CD4-positive, alpha-beta T cell (primary cell): ENCODE measurements at places on chromosomes 6 and 20.

DNA sequence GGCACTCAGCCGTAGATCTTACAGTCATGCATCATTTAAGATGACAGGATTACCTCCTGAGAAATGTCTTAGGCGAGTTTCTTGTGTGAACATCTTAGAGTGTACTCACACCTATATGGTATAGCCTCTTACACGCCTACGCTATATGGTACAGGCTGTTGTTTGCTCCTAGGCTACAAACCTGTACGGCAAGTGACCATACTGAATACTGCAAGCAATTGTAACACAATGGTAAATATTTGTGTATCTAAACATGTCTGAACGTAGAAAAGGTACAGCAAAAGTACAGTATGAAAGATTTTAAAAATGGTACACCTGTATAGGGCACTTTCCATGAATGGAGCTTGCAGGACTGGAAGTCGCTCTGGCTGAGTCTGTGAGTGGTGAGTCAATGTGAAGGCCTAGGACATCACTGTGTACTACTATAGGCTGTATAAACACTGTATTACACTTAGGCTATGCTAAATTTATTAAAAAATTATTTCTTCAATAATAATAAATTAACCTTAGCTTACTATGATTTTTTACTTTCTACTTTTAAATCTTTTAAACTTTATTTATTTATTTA lies 541 bp upstream of the IL20RA start:
- no peak for DNase-seq

DNA sequence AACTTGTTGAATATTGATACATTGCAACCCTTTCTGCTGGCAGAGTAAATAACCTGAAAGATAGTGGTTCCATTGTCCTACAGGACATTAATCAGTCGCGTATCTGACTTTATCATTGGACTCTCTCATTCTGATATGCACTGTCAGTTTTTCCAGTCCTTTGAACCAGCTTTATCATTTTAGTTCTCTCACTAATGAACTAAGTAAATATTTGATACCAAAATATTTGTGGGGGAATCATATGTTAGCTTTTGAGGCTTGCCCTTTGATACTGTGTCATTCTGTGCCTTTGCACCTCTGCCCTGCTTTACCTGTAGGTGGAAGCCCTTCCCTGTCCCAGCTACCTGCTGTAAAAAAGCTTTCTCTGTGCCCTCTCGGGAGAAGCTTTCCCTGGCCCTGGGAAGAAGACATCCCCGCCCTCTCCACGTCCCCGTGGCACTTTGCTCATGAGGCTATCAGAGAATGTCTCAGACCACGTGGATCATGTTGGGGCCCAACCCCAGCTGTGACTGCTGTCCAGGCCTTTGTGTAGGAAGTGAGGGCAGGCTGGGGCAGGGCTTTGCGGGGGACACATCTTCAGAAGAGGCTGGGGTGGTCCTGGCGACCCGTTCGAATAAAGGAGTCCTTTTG lies 117.8 kb upstream of the NXT1 start:
- DNase-seq = no peak

GRCh38 chr6:11542863-11543262 lies 5.3 kb downstream of the TMEM170B start:
- no peak for DNase-seq

DNA sequence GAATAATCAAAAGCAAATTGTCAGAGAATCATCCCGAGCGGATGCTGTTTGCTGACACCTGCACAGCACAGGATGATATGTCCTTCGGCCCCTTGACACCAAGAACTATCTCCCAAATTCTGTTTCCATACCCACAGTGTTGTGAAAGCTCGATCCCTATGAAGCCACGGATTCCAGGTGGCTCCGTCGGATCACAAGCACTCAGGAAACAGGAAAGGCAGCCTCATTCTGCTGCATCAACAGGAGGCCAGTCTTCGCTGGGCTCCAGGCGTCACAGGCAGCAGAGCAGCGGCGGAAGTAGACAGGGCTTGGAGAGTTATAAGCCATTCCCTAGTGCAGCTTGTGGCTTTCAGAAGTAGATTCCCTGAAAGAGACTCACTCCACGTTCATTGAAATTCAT lies 342.3 kb downstream of the C6orf118 start:
- DNase-seq = no peak

DNA sequence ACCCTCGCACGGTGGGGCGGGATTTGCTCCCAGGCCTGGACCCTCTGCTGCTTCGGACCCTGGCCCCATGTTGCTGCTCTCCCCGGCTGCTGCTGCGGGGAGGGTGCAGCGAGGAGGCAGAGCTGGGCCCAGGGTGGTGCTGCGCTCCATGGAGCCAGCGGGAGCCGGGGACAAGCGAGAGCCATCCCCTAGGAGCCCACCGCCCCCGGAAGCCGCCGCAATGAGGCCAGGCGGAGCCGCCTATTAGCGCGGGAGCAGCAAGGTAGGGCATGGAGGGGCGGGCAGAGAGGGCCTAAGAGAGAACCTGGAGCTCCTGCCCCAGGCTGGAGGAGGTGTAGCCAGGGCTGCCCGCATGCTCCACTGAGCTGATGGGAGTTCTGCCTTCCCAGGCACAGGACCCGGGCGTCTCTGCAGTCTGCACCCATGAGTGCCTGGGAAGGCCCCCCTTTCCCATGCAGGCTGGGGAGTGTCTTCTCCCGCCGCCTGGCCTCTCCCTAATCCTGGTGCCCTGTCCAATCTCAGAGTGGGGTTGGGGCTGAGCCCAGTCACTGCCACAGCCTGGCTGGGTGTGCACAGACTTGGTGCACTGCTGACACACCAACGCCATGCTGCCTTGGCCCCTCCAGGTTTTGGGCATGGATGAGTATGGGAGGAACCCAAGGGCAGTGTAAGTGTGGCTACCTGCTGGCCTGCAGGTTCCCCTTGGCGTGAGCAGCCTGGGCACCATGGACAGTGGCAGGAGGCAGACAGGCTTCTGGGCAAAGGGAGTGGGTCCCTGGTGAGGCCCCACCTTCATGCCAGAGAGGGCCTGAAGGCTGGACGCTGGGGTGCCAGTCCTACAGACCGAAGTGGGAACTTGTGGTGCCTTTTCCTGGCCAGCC lies 360.6 kb upstream of the MAP3K7 start:
- no peak for DNase-seq

DNA sequence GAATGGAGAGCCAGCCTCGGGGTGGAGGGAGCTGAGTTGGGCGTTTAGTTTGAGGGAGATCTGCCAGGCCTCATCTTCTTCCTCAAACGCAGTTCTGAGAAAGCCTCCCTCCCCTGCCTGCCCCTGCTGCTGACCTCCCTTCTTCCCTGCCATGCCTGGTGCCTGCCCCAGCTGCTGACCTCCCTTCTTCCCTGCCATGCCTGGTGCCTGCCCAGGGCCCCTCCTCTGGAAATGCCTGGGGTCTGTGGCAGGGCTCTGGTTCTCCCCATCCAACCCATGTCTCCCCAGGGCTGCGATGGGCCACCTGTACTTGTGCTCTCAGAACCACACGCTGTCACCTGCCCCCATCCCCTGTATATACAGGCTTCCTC lies 114.6 kb downstream of the VEGFA start:
- no peak for DNase-seq

- no peak for DNase-seq
Observed at GRCh38 chr20:426566-426965, 18.5 kb downstream of the RBCK1 start.

DNA sequence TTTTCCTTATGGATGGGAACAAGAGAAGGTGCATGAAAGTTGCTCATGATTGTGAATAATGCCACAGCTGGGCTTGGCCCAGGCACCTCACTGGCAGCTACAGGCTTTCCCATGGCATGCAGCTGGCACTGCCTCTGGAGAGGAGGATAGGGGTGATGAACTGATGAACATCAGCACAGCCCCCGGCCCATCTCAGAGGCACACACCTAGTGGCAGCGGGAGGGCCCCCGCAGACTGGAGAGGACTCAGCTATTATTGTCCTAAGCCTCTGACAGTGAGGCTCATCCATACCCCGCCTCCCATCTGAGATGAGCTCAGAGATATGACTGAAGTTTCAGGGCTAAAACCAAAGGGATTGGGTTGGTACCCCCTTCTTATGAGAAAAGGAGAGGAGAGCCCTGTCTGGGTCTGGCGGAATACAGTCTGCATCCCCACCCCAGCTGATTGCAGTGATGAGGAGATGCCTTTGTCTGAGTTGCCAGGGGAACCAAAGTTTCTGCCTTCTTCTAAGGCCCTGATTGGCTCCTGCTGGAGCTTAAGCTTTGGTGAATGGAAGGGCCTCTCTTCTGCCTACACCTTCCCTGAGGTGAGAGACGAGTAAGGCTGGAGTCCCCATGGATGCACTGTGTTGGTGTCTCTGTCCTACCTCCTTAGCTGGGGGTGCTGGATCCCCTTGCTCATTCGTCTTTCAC lies 27.6 kb upstream of the EPB41L1 start:
- DNase-seq = no peak

- no peak for DNase-seq
Observed at GRCh38 chr6:49462599-49462926, 490 bp downstream of the MMUT start.

GRCh38 chr6:110617057-110617456 lies 140.6 kb upstream of the SLC22A16 start:
- peak; percentile 17 for DNase-seq

DNA sequence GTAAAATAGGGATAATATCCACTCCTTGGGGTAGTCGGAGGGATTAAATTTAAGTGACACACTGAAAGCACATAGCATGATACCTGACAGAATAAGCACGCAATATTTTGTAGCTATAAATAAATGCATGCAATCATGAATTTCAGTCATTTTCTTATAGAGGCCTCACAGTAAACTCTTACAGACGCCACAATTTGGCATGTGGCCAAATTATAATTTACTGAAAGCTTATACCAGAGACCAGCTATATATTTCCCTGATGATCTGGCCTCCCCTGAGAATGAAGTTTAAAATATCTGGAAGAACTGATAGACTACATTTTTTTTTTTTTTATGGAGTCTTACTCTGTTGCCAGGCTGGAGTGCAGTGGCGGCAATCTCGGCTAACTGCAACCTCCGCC lies 40.9 kb downstream of the QRSL1 start:
- DNase-seq = no peak

GRCh38 chr20:32510120-32510600 lies 75.0 kb downstream of the NOL4L start:
- no peak for DNase-seq
